ENCODE measurements at places on chromosomes 1 and 21. TPM values are rescaled to one million over a fixed set of nuclear protein-coding genes. Genes with fewer than 3 reads are reported as not detected.

DNA sequence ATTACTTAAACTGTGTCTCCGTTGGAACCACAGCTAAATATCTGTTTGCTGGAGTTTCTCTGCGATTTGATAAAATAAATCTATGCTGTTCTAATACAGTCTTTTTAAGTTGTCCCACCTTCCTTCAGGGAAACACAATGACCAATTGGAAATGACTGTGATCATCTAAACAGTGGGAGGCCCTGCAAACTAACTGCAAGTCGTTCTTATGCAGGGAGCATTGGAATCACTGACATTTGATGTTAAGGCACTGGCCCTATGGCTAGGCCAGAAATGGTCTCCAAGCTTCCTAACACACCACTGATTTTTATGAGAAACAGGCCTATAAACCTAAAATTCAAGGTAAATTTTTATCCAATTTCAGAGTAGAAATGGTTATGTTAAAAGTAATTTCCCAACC lies 645.2 kb downstream of the LMO4 start:
- no peak for DNase-seq

GRCh38 chr1:235946571-235946981 lies 79.9 kb upstream of the LYST start:
- DNase-seq, result no peak

GRCh38 chr21:25421321-25422028 lies 185.8 kb downstream of the MRPL39 start:
- DNase-seq, result no peak

GRCh38 chr1:178530037-178530402 lies 17.1 kb downstream of the TEX35 start:
- no peak for DNase-seq

GRCh38 chr1:161106431-161106830 lies 8.3 kb downstream of the KLHDC9 start:
- no peak for DNase-seq

DNA sequence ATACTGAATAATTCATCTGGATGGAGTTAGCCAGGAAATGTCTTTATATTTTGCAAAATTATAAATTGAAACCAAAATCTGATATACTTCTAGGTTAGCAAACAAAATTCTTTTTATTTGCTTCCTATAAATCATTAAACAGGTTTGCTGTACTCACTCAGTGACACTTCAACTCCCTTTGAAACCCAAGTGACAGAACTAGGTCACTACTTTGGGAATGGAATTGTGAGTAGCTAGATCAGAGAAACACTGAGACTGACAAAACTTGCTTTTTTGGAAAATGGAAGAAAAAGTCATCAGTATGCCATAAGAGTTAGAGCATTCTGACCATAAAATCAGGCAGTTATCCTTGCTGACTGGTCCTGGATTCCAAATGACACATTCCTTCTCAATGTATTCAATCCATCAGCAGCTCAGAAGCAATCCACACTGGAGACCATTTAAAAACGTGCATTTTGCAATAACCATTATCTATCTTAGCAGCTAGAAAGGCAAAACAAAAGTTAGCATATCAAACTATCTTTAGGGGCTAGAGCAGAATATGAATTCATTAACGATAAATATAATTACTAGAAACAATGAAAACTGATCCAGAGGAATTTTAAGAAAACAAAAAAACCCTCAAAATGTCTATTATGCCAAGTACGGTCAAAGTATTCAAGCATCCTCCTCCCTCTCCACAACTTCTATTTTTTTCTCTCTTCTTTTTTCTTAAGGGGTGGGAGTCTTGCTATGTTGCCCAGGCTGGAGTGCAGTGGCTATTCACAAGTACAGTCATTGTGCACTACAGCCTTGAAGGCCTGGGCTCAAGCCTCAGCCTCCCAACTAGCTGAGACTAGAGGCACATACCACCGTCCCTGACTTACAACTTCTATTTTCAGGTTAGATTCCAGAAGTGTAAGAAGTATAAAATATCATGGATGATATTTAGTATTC lies 60.1 kb downstream of the HNRNPR start:
- DNase-seq, result no peak

- DNase-seq, result no peak
Measured at GRCh38 chr21:17461582-17461981, 51.3 kb upstream of the CXADR start.

The MTARC1 gene
- 18.6 TPM for polyA plus RNA-seq

The OLIG2 gene
- 0.13 TPM for polyA plus RNA-seq

The HFM1 gene
- polyA plus RNA-seq, result 8.2 TPM

All from renal cortex interstitium (tissue), 15 donors.